Activated T-cell treated with anti-CD3 and anti-CD28 coated beads, Interleukin-2, amount 50 U/mL, for 72 hours (primary cell): ENCODE measurements at places on chromosomes 1 and 21. TPM values are rescaled to one million over a fixed set of nuclear protein-coding genes. Genes with fewer than 3 reads are reported as not detected.

GRCh38 chr1:29682171-29682918 is 446.0 kb downstream of the PTPRU start:
- H3K27me3 ChIP-seq = peaks cover 26% of the 10 kb centered on the region
- H3K4me1 ChIP-seq = peaks cover under 1% of the 10 kb centered on the region
- H3K36me3 ChIP-seq = no peaks in the 10 kb centered on the region
- no peak overlapping the region for H3K4me3 ChIP-seq
- H3K27ac ChIP-seq = no peak overlapping the region
- DNase-seq = no peak

- peaks cover 10% of the 10 kb centered on the region for H3K36me3 ChIP-seq
- DNase-seq = no peak
- peaks cover 8% of the 10 kb centered on the region for H3K4me1 ChIP-seq
- H3K27me3 ChIP-seq = no peaks in the 10 kb centered on the region
- H3K4me3 ChIP-seq = no peak overlapping the region
Observed at GRCh38 chr21:33419538-33420123, 16.4 kb downstream of the IFNGR2 start.

DNA sequence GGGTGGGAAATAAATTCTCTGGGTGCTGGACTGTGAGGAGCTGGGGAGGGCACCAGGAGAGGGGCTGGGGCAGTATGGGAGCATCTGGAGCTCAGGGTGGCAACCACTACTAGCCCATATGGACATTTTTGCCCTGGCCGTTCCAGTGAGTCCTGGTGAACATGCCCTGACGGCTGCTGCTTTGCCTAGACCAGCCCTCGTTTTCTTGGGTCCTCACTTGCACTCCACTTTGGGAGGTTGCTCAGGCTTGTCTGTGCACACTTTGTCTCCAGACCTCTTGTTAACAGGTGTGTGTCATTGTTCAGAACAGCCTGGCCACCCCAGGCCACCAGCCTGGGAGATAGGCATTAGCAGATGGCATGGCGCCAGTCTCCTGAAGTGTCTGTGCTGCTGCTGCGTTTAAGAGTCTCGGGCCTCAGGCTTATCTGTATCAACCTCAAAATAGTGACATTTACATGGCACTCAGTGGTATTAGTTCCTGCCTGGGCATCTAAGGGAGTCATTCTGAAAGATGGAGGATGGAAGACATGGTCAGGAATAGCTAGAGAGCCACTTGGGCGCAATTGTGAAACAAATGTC is 190.5 kb downstream of the PTPRU start:
- H3K27ac ChIP-seq = no peak overlapping the region
- H3K4me3 ChIP-seq = no peak overlapping the region
- no peaks in the 10 kb centered on the region for H3K4me1 ChIP-seq
- H3K27me3 ChIP-seq = no peaks in the 10 kb centered on the region
- H3K36me3 ChIP-seq = peaks cover 1% of the 10 kb centered on the region
- no peak for DNase-seq

DNA sequence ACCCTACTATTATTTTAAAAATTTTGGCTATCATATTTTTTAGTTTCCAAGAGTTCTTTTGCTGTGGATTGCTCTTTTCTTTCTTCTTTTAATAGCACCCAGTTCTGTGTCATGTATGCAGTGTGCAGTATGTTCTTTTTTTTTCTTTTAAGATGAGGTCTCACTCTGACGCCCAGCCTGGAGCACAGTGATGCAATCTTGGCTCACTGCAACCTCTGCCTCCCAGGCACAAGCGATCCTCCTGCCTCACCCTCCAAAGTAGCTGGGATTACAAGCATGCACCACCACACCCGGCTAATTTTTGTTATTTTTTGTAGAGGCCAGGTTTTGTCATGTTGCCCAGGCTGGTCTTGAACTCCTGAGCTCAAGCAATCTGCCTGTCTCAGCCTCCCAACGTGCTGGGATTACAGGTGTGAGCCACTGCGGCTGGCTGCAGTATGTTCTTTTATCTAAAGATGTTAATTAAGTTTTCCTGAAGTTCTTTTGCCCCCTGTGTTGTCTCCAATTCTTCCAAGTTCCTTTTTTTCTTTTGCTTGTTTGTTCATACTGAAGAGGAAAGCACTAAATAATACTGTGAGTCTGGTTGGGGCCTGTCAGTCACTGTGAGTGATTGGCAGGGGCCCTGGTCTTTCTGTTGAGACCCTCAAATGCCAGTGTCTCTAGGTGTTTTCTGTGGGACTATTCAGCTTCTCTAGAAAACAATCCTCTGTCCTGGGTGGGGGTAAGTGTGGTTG is 17.5 kb upstream of the TTC22 start:
- peaks cover 1% of the 10 kb centered on the region for H3K36me3 ChIP-seq
- peak overlapping the region; percentile 78 for H3K27ac ChIP-seq
- no peak overlapping the region for H3K4me3 ChIP-seq

DNA sequence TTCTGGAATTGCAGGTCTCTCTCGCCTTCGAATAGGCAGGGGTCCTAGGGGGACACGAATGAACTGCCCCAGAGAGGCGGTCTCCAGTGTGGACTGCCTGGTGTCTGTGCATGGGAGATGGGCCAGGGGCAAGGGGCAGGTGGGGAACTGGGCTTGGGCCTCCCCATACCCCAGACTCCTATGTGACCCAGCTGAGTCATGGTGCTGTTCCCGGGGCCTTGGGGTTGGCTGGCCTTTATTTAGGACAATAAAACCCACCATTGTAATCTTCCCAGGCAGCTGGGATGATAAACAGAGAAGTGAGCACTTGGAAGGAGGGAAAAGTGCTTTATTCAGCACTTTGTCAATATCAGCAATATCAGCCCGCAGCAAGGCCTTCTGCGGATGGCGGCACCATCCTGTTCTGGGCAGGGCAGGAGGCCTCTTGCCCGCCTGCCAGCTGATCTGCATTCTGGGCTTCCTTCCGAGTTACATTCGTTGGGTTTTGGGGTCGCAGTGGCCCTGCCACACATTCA is 209.0 kb upstream of the TMEM51 start:
- H3K27me3 ChIP-seq = no peaks in the 10 kb centered on the region
- H3K36me3 ChIP-seq = no peaks in the 10 kb centered on the region
- H3K27ac ChIP-seq = no peak overlapping the region
- H3K4me1 ChIP-seq = no peaks in the 10 kb centered on the region
- DNase-seq = no peak
- H3K4me3 ChIP-seq = no peak overlapping the region

DNA sequence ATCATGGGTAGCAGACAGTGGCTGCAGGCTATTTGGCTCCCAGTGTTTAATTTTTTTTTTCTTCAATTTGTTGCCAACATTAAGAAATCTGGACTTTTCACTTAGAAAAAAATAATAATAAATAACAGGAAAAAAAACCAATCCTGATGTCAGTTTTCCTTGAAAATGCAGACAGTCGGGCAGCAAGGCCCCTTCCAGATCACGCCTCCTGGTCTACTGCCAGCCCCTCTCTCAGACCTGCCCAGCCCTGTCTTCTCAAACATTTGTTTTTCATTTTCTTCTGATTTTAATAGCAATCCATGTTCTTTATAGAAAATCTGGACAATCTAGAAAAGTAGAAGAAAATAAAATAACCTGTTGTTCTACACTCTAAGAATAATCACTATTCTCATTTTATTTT is 15.5 kb downstream of the IFNGR2 start:
- H3K27me3 ChIP-seq = no peaks in the 10 kb centered on the region
- peaks cover 11% of the 10 kb centered on the region for H3K36me3 ChIP-seq
- H3K4me1 ChIP-seq = peaks cover 16% of the 10 kb centered on the region
- no peak overlapping the region for H3K27ac ChIP-seq
- H3K4me3 ChIP-seq = no peak overlapping the region

- peaks cover 31% of the 10 kb centered on the region for H3K36me3 ChIP-seq
- H3K4me1 ChIP-seq = peaks cover 55% of the 10 kb centered on the region
- H3K27ac ChIP-seq = peak overlapping the region; percentile 99
- DNase-seq = no peak
Observed at GRCh38 chr1:151197863-151198253, 494 bp upstream of the PIP5K1A start.

DNA sequence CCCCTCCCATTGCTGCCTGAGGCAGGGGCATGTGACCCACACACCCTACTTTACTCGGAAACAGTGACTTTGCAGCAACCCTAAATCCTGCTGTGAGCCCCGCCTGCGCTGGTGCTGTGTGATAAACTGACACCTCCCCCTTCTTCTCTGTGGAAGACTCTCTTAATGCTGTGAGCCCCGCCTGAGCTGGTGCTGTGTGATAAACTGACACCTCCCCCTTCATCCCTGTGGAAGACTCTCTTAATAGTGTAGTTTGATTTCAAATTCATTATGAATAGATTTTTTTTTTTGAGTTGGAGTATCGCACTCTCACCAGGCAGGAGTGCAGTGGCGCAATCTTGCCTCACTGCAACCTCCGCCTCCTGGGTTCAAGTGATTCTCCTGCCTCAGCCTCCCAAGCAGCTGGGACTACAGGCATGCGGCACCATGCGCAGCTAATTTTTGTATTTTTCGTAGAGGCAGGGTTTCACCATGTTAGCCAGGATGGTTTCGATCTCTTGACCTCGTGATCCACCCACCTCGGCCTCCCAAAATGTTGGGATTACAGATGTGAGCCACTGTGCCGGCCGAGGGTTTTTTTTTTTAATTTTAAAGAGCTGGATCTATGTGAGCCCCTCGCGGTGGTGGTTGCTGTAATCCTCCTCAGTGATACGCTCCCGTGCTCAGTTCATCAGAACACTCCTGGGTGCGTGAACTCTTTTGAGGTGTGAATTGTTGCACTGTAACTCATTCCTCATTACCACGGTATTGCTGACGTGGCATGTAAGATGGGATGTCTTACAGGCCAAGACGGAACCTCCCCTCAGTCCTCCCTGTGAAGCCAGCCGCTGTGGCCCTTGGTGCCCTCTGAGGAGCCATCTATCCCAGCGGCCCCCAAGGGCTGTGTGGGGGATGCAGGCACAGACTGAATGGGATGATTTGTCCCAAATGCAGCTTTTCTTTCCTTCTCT is 60.3 kb downstream of the GALNT2 start:
- H3K4me3 ChIP-seq = peak overlapping the region; percentile 80
- DNase-seq = peak; percentile 30
- H3K27ac ChIP-seq = peak overlapping the region; percentile 24
- no peaks in the 10 kb centered on the region for H3K27me3 ChIP-seq
- H3K36me3 ChIP-seq = no peaks in the 10 kb centered on the region
- H3K4me1 ChIP-seq = peaks cover 75% of the 10 kb centered on the region

DNA sequence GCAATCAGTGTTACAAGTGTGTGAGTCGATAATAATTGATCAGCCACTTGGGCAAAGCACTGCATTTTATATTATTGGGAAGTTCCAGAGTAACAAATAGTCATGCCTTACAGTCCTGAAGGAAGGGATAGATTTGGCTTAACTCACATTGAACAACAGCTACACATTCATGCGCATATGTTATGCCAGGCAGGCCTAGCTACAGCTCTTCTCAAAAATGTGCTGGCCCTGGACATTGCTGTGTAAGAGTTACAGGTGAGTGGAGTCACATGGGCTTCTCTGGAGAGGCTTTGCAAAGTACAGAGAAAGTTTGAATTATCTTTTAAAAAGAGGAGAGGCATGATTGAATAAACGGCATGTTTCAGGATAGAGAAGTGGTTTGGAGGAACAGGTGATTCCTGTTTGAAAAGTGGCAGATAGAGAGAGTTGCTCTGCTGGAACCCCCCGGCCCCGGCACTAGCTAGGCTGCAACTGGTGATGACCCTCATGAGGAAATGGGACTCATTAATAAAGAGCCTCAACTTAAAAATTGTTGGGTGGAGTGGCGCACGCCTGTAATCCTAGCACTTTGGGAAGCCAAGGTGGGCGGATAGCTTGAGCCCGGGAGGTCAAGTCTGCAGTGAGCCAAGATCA is 200.6 kb downstream of the CRB1 start:
- no peak for DNase-seq
- H3K27ac ChIP-seq = peak overlapping the region; percentile 64
- no peaks in the 10 kb centered on the region for H3K4me1 ChIP-seq
- H3K36me3 ChIP-seq = no peaks in the 10 kb centered on the region
- no peak overlapping the region for H3K4me3 ChIP-seq

DNA sequence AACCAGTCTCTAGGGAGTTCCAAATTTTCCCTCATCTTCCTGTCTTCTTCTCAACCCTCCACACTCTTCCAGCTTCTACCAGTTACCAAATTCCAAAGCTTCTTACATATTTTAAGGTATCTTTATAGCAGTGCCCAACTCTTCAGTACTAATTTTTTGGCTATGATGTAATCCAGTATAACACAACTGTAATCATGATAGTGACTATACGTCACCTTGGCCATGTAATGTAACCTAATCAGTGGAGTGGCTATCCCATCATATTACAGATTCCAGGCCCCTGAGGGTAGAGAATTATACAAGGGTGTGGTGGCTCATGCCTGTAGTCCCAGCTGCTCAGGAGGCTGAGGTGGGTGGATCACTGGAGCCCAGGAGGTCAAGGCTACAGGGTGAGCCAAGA is 143.2 kb downstream of the CLEC20A start:
- no peaks in the 10 kb centered on the region for H3K4me1 ChIP-seq
- DNase-seq = no peak
- H3K36me3 ChIP-seq = no peaks in the 10 kb centered on the region
- no peak overlapping the region for H3K27ac ChIP-seq

GRCh38 chr1:199135901-199136300 is 497.1 kb downstream of the PTPRC start:
- peaks cover 10% of the 10 kb centered on the region for H3K4me1 ChIP-seq
- no peaks in the 10 kb centered on the region for H3K36me3 ChIP-seq
- no peak for DNase-seq
- H3K27ac ChIP-seq = no peak overlapping the region
- no peak overlapping the region for H3K4me3 ChIP-seq
- no peaks in the 10 kb centered on the region for H3K27me3 ChIP-seq

GRCh38 chr1:43440358-43440757 is 13.4 kb downstream of the HYI start:
- H3K36me3 ChIP-seq = peaks cover 3% of the 10 kb centered on the region
- no peak overlapping the region for H3K27ac ChIP-seq
- no peaks in the 10 kb centered on the region for H3K27me3 ChIP-seq
- no peaks in the 10 kb centered on the region for H3K4me1 ChIP-seq

TNFSF4 gene
- 2.4 TPM for total RNA-seq

ADAMTS1 gene
- 0.31 TPM for total RNA-seq

NPPB gene
- total RNA-seq = not detected

LAD1 gene
- total RNA-seq = not detected

SELP gene
- total RNA-seq = 3.6 TPM
